ENCODE measurements at places on chromosomes 3 and 15.

DNA sequence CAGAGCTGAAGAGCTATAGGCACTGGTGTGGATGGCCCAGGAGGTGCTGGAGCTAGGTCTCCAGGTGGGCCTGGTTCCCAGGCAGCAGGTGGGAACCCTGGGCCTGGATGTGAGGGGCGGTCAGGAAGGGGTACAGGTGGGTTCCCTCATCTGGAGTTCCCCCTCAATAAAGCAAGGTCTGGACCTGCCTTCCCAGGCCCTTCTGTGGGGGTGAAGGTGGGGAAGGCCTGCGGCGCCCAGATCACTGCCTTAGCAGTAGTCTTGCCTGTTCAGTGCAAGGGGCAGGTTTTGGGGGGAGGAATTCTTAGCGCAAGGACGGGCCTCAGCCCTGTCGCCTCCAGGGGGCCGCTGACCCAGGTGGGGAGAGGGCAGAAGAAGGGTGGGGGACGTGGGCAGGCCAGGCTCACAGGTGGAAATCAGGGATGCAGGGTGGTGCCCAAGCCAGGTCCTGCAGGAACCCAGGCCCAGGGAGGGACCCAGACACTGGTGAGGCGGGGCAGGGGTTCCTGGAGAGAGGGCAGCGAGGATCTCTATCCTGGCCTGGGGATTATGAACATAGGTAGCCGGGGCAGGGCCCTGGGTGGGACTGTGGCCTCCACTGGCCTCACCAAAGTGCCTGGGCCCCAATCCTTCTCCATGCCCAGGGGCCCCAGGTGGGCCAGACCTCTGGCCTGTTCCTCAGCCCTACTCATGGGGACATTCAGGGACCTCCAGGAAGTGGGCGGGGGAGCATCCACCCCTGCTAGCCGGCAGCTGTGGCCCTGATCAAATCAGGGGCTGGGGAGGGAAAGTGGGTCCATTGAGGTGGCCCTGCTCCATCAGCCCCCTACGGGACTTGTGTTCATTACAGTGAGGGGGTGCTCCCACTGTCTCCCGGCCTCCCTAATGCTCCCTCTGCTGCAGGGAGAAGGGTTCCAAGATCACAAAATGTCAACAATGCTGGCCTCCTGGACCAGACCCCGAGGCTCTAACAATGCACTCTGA is 25.3 kb downstream of the HDAC11 start:
- no peaks in the 10 kb centered on the region for H3K27me3 ChIP-seq
- H3K27ac ChIP-seq, result no peak overlapping the region
- no peaks in the 10 kb centered on the region for H3K36me3 ChIP-seq
- DNase-seq, result no peak

DNA sequence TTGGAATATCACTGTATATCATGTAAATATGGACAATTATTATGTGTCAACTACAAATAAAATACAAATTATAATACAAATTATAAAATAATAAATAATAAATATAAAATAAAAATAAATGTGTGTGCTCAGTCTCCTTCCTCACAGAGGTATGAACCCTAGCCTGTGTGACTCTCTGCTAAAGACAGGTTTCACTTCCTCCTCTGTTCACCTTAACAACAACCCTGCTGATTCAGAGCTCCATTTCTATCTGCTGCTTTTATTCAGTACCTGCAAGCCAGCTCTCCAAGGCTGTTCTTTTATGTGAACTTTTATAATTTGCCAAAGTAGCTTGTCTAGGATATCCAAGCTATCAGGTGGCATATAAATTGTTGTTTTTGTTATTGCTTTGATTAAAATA is 610.7 kb upstream of the GRM7 start:
- DNase-seq, result peak; percentile 8
- H3K4me3 ChIP-seq, result no peak overlapping the region
- no peaks in the 10 kb centered on the region for H3K36me3 ChIP-seq
- H3K27ac ChIP-seq, result no peak overlapping the region
- H3K27me3 ChIP-seq, result no peaks in the 10 kb centered on the region
- H3K4me1 ChIP-seq, result no peaks in the 10 kb centered on the region

GRCh38 chr15:46901001-46901400 is 816.3 kb upstream of the SEMA6D start:
- no peaks in the 10 kb centered on the region for H3K27me3 ChIP-seq
- H3K4me1 ChIP-seq, result no peaks in the 10 kb centered on the region
- no peaks in the 10 kb centered on the region for H3K36me3 ChIP-seq
- no peak overlapping the region for H3K4me3 ChIP-seq
- DNase-seq, result no peak

DNA sequence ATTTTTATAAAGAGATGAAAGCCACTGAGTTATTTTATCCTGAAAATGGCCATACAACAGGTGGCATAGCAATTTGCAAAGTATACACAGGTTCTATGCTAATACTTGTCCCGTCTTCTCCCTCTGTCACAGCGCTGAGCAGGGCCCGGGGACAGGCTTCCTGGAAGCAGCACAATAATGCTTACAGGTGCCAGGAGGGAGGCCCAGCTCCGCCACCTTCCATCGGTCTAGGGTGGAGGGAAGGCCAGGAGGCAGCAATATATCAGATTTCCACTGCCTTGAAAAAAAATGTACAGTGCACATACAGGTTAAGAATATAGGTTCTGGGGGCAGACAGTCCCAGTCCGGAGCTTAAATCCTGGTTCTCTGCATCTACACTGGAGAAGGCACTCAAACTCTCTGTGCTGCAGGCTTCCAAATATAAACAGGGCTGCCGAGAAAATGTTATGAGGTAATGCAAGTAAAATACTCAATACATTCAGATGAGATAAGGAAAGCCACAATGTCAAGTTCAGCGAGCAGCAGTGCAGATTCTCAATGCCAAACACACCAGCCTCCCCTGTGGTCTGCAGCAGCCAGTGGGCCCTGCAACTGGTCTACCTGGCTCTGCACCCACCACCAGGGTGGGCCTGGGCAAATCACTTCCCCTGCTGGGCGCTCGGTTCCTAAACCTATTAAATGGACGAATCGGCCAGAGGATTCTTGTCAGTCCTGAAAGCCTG is 189.6 kb downstream of the XXYLT1 start:
- H3K36me3 ChIP-seq, result no peaks in the 10 kb centered on the region
- peak; percentile 62 for DNase-seq
- H3K4me1 ChIP-seq, result peaks cover 31% of the 10 kb centered on the region
- no peaks in the 10 kb centered on the region for H3K27me3 ChIP-seq
- H3K4me3 ChIP-seq, result no peak overlapping the region
